ENCODE measurements at places on chromosomes 11 and 22.

GRCh38 chr11:12290477-12290922, 86.9 kb upstream of the PARVA start:
- no peak for DNase-seq

DNA sequence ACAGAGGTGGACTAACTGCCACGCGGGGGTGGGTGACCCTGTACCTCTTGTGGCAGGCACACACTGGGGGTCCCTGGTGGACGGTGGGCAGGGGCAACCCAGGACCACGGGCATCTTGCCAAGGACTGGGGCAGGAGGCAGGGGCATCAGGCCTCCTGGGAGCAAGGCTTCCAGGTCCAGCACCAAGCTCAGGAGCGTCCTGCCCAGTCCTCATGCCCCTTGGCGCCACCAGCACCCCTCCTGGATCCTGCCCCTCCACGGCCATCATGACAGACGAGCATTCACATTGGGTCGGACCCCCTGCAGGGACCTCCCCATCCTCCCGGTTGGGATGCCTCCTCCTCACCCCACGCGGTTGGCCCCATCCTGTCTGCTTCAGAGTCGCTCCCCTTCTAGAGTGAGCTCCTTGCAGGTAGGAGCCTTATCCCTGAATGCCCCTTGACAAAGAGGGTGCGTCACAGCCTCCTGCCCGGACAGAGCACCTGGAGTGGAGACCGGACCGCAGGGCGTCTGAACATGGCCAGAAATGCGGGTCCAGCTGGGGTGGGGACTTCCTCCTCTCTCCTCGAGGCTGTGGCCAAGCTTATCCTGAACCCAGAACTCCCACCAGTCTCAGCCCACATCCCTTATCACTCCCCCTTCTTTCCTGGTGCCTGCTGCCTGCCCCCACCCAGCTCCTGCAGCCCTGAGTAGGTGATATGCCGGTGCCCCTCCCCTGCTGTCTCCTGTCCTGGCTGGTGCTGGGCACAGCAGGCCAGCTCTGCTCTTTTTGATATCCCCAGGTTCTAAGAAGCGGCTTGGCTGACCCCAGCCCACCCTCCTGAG, 40.3 kb downstream of the IGF2 start:
- DNase-seq = no peak

GRCh38 chr22:30402028-30402765, 5.4 kb downstream of the SEC14L2 start:
- DNase-seq = no peak

DNA sequence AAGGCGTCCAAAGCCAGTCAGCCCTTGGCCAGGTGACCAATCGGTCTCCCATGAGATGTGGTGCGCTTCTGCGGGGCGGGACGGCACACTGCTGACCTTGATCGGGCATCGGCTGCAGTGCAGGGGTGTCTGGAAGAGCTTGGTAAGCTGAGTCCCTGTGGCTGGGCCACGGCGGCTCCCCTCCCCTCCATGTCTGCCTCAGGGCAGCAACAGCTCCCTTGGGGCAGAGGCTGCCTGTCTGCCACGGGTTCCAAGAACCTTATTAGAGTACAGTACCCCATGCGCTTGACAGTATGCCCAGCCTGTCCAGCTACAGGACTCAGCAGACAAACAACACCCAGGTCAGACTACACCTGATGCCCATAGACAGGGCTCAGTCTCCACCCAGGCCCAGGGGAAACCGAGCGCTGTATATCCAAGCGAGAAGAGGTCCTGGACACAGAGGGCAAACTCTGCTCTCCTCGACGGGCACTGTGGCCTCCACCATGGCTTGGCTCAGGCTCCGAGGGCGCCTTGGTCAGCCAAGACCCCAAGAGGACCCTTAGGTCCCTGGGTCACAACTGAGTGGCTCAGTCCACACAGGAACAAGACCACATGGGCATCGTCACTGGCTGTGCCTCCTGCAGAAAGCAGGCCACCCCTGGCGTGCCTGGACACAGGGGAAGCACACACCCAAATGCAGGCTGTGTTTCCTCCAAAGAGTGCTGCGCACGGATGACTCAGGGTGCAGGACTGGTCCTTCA, 18.9 kb downstream of the TSPAN32 start:
- DNase-seq = no peak
